ENCODE measurements at places on chromosomes 6 and 20.

DNA sequence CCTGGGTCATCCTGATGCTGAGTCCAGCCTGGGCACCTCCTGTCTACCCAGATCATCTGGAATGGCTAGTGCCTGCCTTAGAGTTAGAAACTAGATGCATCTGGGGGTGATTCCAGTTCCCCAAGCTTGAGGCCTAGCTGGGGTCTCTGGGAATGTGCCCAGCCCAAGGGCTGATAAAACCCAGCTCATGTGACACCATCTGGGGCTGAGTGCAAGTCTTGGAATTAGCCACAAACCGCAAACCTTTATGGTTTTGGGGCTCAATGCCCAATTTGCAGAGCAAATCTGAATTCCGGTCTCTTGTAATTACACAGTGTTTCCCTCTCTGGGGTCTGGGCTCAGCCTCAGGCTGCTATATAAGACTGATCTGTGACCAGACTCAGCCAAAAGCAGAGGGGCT lies at the start of gene BPIFB4:
Gene BPIFB4, plus strand, starts transcription at position 385 of the 400 bp plus-strand sequence. CDS start 1,884 bp downstream, outside the sequence.
- DNase-seq = no peak

DNA sequence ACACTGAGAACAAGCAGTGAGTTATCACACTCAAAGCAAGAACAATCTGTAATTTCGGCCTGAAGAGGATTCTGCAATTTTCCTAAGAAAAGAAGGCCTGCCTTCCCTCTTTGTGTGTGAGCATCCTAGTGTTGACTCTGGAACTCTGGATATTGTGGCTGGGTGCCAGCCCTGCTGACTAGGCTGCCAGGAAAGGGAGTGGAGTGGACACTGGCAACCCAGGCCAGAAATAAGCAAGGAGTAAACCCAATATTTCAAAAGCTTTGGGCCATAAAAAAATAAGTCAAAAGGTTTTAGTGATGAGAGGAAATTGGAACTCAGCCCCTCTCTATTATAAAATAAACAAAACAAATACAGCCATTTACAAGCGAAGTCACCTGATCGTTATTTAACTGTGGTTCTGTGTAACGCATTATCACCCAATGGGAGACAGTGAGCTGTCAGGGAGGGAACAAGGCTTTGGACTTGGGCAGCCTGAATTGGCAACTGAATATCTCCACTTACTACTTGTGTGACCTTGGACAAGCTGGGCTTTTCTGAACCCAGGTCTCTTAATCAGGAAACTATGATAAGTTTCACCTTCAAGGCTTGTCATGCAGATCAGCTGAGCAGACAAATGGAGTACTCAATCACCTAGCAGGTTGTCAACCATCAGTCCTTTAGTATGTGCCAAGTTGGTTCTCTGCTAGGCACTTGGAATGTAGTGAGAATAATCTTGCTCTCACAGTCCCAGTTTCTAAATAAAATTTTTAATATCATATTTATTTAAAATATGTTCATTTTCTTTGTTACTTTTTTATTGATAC lies 196.2 kb downstream of the PAX1 start:
- no peak for DNase-seq

DNA sequence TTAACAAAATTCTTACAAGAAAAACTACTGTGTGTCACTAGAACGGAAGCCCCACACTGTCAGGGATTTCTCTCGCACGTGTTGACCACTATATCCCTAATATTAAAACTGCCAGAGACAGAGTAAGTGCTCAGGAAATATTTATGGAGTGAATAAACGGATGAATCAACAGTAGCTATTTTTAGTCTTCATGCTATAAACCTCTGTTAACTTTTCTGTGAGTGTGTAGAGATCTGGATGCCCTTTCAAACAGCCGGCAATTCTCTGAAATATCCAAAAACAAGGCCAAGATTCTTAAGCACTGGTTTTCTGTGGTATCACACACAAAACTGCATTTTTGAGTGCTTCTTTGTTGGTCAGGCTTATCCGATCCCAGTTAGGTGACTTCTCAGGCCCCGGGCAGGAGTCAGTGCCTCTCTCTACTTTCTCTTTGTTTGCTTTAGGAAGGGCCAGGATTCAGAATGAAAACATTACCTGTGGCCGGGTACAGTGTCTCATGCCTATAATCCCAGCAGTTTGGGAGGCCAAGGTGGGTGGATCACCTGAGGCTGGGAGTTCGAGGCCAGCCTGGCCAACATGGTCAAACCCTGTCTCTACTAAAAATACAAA lies 15.7 kb downstream of the ATP9A start:
- peak; percentile 77 for DNase-seq

- DNase-seq = no peak
Measured at GRCh38 chr6:151914484-151914883, 107.0 kb downstream of the ESR1 start.

GRCh38 chr20:41428285-41428684 lies 61.7 kb upstream of the EMILIN3 start:
- DNase-seq = no peak

GRCh38 chr6:168332020-168332419 lies 12.4 kb upstream of the DACT2 start:
- DNase-seq = no peak

GRCh38 chr20:33843854-33844253 lies 32.7 kb downstream of the CHMP4B start:
- DNase-seq = no peak

DNA sequence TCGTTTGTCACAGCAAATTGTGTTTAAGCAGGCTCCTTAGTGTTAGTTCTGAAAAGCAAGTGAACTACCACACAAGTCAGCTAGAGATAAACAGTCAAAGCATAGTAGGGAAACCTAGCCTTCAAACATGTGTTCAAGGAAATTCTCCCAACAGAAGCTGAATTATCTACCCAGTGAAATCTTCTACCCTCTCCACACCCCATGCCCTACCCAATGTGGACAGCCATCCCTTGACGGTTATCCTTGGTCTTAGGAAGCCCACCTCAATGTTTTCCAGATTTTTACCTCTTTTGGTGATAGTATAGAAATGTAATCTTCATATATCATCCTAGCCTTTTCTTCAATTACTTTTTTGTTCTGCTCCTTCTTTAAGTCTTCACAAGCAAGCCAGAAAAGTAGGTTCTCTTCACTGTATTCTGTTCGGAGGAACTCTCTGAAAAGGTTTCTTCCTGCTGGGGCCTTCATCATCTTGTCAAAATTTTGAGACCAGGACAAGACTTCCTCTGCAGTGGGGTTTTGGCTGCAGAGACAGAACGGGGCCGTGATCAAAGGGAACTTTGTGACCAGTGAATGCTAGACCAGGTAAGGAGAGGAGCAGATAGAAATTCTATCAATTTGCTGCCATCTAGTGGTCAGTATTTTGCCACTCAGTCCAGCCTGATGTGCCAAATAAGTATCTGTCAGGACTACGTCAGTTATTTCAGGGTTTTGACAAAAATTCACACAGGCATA lies 21.6 kb upstream of the MTRF1L start:
- DNase-seq = peak; percentile 66

- no peak for DNase-seq
Measured at GRCh38 chr20:53568351-53568750, 25.3 kb downstream of the ZNF217 start.

DNA sequence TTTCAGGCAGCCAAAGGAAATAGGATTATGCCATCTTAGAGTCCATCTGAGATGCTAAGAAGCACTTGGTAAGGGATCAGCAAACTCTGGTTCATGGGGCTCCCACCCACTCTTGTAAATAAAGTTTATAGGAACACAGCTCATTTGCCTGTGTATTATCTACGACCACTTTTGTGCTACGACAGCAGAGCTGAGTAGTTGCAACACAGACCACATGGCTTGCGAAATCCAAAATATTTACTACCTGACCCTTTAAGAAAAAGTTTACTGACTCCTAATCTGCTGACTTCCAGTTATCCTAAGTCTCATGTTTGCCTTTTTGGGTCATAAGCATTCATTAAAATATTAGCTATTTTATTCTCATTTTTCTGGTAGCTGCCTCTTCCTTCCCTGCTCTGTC lies 859.0 kb downstream of the QKI start:
- peak; percentile 51 for DNase-seq

DNA sequence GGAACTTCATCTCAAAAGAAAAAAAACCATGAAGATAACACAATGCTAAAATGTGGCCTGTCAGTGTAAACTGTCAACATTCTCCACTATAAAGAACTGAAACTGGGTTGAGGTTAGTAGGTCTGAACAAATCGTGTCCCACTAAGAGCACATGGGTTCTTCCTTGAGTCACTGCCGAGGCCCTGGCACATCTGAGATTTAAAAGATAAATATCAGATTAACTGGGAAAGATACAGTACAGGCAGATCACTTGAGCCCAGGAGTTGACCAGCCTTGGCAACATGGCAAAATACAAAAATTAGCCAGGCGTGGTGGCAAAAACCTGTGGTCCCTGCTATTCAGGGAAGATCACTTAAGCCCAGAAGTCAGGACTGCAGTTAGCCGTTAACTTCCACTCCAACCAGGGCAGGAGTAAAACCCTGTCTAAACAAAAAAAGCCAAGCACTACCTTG lies 5.6 kb downstream of the EEF1A1 start:
- no peak for DNase-seq

DNA sequence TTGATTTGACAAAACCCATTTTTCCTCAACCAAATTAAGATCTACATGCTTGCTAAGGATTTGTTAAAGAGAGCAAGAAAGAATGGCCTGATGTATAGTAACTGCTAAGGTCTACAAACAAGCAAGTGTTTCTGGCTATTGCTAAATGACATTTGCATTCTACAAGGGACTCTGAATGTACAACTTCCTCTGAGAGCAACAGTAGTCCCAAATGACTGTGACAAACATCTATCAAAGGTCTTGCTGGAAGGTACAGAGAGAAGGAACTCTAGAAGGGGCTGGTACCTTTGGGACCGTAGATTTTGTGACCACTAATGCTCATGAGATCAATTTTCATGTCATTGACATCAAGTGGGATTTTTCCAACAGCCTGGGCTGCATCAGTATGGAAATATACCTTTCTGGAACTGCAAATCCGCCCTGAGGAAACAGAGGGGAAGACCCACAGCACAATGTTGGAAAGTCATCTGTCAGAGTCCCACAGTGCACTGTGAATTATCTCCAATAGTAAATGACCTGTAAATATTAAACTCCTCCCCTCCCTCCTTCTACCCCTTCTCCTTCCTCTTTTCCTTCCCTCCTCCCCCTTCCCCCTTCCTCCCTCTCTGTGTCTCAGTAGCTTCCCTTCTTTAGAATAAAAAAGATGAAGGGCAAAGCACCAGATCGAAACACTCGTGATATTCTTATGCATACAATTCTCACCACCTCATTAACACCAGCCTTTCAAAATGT lies 15.9 kb upstream of the CPNE1 start:
- no peak for DNase-seq

GRCh38 chr6:156260815-156261214 lies 516.4 kb upstream of the ARID1B start:
- no peak for DNase-seq

DNA sequence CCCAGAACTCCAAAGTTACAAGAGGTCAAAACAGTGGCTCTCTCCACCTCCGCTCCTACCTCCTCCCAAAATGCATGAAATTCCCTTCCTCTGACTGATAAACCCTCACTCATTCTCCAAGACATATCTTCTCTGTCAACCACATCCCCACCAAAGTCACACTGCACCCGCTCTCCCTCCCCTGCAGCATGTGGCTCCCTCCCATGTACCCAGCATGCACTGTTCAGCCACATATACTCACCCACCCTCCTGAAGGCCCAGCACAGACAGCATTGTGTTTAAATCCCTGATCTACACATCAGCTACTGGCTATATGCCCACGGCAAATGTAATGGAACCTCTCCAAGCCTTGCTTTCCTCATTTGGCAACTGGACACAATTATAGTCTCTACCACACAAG lies 5.5 kb upstream of the POU5F1 start:
- peak; percentile 69 for DNase-seq

- DNase-seq = peak; percentile 69
Measured at GRCh38 chr6:131924881-131925474, 26.2 kb downstream of the CCN2 start.

DNA sequence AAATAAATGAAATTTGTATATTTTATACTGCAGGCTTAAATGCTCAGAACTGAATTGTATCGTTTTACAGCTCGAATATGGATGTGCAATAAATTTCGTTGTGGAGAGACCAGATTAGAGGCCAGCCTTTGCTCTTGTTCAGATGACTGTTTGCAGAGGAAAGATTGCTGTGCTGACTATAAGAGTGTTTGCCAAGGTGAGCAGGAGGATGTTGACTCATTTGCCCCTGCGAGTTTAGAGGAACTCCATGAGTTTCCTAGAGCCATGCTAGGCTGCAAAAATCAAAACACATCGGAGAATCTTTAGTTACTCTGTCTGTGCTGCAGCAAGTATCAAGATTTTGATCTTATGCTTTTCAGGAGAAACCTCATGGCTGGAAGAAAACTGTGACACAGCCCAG lies 15.4 kb downstream of the ENPP3 start:
- DNase-seq = no peak

DNA sequence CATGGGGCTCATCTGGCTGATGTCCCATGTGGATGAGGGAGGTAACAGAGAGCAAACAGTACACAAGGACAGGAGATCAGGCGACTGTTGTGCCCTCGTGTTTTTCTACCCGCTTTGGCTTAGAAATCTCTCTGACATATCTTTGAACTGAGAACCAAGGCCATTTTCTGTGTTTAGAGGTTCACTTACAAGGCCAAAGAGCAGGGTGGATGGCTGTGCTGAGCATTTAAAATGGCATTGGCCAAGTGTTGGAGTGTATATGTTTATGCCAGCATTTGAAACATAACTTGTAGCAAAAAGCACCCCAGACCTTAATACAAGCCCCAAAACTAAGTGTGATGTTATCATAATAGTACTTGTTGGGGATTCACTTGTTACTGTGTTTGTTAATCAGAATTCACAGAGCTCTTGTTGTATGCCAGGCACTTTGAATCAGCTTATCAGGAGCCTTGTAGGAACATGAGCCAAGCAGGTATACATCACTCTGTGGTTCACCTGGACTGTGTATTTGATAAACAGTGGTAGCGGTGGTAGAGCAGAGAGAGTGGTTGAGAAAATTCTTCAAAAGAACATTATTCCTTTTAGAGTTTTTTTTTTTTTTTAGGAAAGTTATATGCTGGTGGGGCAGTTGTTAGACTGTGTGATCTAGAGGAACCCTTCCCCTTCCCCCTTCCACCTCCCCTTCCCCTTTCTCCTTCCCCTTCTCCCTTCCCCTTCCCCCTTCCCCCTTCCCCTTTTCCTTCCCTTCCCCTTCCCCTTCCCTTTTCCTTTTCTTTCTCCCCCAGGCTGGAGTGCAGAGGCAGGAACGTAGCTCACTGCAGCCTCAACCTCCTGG lies 71.3 kb downstream of the ATRN start:
- DNase-seq = no peak

DNA sequence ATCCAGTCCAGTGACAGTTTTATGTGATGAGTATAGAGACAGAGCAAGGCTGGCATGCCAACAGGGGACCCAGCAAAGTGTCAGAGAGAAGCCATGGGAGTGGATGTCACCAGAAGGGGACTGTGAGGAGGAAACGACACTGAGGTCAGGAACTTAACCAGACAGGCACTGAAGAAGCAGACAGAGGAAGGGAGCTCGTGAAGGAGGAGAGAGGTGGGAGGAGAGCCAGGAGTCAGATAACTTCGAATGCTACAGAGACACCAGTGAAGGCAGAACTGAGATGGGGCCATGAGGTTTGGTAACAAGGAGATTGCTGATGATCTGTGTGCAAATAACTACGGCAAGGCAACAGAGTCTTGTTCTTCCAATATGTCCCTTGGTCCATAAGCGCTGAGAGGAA lies 211.1 kb upstream of the FOXA2 start:
- no peak for DNase-seq
